ENCODE measurements at places on chromosomes 1 and 21.

GRCh38 chr1:95230256-95230655, 3.8 kb upstream of the RWDD3 start:
- DNase-seq: no peak

DNA sequence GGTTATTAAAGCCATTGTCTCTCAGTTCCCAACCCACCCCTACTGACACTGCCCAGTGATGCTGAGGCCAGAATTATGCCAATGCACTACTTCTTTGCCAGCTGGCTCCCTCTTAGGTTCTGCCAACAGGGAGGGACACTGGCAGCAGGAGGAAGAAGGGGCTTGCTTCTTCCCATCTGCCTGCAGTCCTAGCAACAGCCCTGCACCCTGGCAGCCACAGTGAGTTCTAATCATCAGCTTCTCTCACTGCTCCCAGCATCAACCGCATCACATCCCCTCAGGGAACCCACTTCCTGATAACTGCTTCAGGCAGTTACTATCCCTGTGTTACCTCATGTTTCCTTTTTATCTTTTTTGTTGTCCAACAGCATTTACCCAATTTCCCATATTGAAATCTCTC, 86.2 kb downstream of the UBR4 start:
- no peak for DNase-seq

GRCh38 chr21:44370786-44371410, 17.5 kb downstream of the TRPM2 start:
- DNase-seq: no peak

DNA sequence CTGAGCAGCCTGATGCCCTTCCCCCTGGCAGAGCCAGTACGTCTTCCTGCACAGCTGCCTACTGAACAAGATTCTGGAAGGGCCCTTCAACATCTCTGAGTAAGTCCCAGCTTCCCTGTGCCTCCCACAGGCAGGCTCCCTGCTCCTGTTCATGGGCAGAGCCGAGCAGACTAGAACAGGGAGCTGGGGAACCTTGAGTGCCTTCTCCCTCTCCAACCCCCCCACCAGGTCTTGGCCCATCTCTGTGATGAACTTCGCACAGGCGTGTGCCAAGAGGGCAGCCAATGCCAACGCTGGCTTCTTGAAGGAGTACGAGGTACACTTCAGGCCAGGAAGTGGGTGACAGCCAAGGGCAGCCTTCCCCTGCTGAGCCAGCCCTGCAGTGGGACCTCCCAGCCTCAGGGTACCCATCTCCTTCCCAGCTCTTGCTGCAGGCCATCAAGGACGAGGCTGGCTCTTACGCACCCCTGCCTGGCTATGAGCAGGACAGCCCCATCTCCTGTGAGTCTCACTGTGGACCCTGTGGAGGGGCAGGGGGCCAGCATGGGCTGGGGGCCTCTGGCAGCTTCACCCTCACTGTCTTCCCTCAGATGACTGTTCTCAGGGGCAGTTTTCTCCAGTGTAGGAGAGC, 6.4 kb upstream of the LGR6 start:
- DNase-seq: no peak

- peak; percentile 81 for DNase-seq
These were observed 57.2 kb downstream of the LAMC1 start for GRCh38 chr1:183080406-183080805.

- DNase-seq: no peak
These were observed 120.5 kb downstream of the SIK1 start for GRCh38 chr21:43306391-43306790.

GRCh38 chr1:61740751-61741700, 1.3 kb upstream of the PATJ start:
- no peak for DNase-seq

GRCh38 chr1:175663991-175664390, 79.4 kb downstream of the TNR start:
- no peak for DNase-seq

- no peak for DNase-seq
These were observed 674 bp downstream of the PPFIA4 start for GRCh38 chr1:203026666-203027663.

DNA sequence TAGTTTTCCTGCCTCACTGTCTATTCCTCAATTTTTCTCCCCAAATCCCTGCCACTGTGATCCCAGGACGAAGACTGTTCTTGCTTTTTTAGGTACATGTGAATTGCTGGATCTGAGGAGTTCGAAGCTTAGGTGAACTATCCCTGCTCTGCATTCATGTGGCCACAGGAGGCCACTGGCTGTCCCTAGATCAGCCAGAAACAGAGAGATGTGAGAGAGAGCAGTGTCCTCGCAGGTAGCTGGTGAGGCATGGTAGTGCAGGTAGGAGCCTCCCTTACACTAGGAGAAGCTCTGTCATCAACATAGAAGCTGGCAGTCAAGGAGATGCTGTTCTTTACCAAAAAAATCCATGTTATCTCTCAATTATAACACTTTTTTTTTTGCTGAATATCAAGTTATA, 71.5 kb downstream of the USP24 start:
- no peak for DNase-seq

GRCh38 chr1:218969006-218969405, 204.7 kb upstream of the LYPLAL1 start:
- no peak for DNase-seq

- DNase-seq: peak; percentile 91
These were observed 26.9 kb upstream of the LBR start for GRCh38 chr1:225454733-225455132.
